ENCODE measurements at places on chromosomes 12 and 14.

GRCh38 chr14:64955297-64955696, 12.8 kb upstream of the GPX2 start:
- DNase-seq, result no peak

GRCh38 chr12:115030017-115030416, 346.0 kb upstream of the TBX3 start:
- DNase-seq, result no peak

DNA sequence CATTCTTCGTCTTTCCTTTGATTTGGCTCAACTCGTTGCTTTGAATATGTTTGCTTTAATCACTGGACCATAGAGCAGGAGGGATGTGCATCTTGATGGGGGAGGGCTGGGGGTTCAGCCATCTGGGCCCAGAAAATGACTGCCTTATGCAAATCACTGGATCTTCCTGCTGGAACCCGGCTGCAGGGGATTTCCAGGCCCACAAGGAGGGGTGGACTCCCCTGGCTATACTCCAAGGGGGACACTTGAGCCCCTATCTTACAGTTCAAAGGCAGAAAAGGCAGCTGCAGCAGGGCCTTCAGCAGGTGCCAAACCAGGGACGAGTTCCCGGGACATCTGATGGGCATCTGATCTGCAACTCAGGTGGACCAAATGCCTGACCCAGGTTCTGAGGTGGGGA, 122.5 kb downstream of the DICER1 start:
- DNase-seq, result no peak

- no peak for DNase-seq
Measured at GRCh38 chr14:53999061-53999488, 42.5 kb upstream of the BMP4 start.

GRCh38 chr14:61119006-61119405, 138.0 kb downstream of the SLC38A6 start:
- DNase-seq, result no peak

- DNase-seq, result no peak
Measured at GRCh38 chr14:96403409-96403808, 11.5 kb downstream of the AK7 start.

- no peak for DNase-seq
Measured at GRCh38 chr12:106541201-106541600, 41.6 kb upstream of the RFX4 start.

GRCh38 chr12:117699575-117699974, 269.2 kb downstream of the KSR2 start:
- no peak for DNase-seq

DNA sequence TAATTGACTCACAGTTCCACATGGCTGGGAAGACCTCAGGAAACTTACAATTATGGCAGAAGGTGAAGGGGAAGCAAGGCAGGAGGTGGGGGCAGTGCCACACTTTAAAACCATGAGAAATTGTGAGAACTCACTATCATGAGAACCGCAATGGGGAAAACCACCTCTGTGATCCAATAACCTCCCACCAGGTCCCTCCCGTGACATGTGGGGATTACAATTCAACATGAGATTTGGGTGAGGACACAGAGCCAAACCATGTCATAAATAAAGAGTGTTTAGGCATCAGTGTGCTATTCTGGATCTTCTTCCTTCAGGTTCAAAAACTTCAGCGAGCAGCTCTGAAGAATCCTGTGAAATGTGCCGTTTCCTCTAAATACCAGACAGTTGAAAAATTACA, 9.7 kb downstream of the DDX47 start:
- no peak for DNase-seq

- DNase-seq, result no peak
Measured at GRCh38 chr14:94363151-94363624, 25.2 kb downstream of the SERPINA1 start.

- no peak for DNase-seq
Measured at GRCh38 chr12:59386236-59386635, 209.6 kb upstream of the SLC16A7 start.

DNA sequence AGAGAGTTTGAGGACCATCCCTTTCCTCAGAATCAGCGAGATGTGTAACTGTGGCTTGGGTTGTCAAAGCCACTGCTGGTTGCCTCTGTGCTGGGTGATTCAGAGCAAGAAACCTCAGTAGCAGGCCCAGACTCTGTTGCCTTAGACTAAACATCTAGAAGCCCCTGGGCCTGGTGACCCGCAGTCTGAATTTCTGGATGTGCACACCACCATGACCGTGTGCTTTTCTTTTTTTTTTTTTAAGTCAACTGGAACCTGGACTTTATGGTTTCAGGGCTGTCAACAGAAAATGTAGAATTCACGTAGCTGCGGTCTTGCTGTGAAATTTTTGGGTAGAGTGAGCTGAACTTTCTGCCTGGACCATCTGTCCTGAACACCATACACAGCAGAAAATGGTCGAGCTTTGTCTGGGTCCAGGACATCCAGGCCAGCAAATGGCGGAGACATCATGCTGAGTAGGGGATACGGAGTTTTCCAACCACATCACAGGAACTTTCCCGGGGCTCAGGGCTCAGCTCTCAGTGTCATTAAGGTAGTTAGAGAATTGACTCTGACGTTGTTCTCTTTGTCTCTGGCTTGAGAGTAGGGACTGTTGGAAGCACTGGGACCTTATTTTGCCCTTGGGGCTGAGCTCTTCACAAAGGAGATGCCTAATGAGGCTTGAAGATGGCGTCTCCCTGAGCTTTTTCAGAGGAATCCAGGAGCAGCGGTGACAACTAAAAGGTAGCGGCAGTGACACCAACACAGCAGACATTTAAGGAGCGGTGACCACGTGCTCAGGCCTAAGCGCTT, 23.0 kb upstream of the BATF start:
- no peak for DNase-seq
